ENCODE measurements at places on chromosomes 6 and 20. TPM values are rescaled to one million over a fixed set of nuclear protein-coding genes. Genes with fewer than 3 reads are reported as not detected.

GRCh38 chr6:25137480-25137879 is 141.7 kb upstream of the CARMIL1 start:
- peak overlapping the region; percentile 64 for H3K4me3 ChIP-seq
- no peaks in the 10 kb centered on the region for H3K36me3 ChIP-seq
- H3K27ac ChIP-seq: peak overlapping the region; percentile 75
- no peaks in the 10 kb centered on the region for H3K27me3 ChIP-seq
- peaks cover 7% of the 10 kb centered on the region for H3K4me1 ChIP-seq

BCAS4 gene
- 1.9 TPM for total RNA-seq

TRIM10 gene
- 0.10 TPM for total RNA-seq

GRCh38 chr20:59810449-59811187 is 122.8 kb downstream of the SYCP2 start:
- H3K27me3 ChIP-seq: no peaks in the 10 kb centered on the region
- DNase-seq: no peak
- H3K4me1 ChIP-seq: no peaks in the 10 kb centered on the region
- no peaks in the 10 kb centered on the region for H3K36me3 ChIP-seq
- H3K27ac ChIP-seq: no peak overlapping the region

- H3K4me3 ChIP-seq: no peak overlapping the region
- H3K36me3 ChIP-seq: no peaks in the 10 kb centered on the region
- no peak for DNase-seq
- H3K27ac ChIP-seq: no peak overlapping the region
- no peaks in the 10 kb centered on the region for H3K4me1 ChIP-seq
Observed at GRCh38 chr20:45153752-45154151, 20.9 kb upstream of the PI3 start.

DNA sequence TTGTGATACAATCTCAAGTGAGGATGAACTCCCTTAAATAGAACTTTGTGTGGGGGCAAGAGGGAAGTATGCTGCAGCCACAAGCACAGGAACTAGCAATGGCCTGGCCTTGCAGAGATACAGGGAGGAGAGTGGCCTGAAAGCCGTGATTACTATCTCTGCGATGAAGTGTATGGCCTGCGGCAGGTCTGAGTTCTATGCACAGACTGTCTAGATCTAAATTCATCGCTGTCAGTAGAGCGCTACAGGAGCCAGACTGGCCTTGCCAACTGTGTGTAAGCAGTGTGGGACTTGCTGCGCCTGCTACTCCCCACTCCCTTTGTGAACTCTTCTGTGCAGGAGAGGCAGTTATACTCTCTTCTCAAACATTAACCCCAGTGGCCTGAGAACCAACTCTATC is 997.0 kb downstream of the GRIK2 start:
- H3K4me3 ChIP-seq: no peak overlapping the region
- no peak for DNase-seq
- no peaks in the 10 kb centered on the region for H3K4me1 ChIP-seq
- H3K36me3 ChIP-seq: no peaks in the 10 kb centered on the region
- H3K27ac ChIP-seq: no peak overlapping the region
- no peaks in the 10 kb centered on the region for H3K27me3 ChIP-seq

BANF2 gene
- not detected for total RNA-seq

- H3K27me3 ChIP-seq: no peaks in the 10 kb centered on the region
- H3K4me3 ChIP-seq: no peak overlapping the region
- no peaks in the 10 kb centered on the region for H3K4me1 ChIP-seq
Observed at GRCh38 chr6:21393441-21394165, 199.9 kb upstream of the SOX4 start.

DNA sequence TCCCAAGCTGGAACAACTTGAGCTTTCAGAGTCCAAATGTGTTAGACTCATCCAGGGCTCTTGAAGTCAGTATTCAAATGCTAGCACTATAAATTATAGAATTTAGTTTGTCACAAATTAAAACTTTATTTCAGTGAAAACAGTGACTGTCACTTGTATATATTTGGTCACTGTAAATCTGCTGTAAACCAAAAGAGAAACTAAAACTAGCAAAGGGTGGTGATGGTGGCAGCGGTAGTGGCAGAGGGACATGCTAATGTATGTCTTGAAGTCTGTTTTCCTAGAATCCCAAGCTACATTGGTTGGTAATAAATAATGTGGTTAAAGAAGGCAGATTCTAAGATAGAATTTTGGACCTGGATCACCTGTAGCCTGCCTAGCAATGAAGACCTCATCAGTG is 140.4 kb upstream of the CENPW start:
- H3K4me1 ChIP-seq: no peaks in the 10 kb centered on the region
- no peak for DNase-seq
- H3K27me3 ChIP-seq: no peaks in the 10 kb centered on the region
- no peak overlapping the region for H3K27ac ChIP-seq

GRCh38 chr20:36461600-36462439 is 79.5 kb upstream of the MYL9 start:
- H3K27ac ChIP-seq: peak overlapping the region; percentile 100
- H3K36me3 ChIP-seq: no peaks in the 10 kb centered on the region
- H3K27me3 ChIP-seq: no peaks in the 10 kb centered on the region
- peaks cover 43% of the 10 kb centered on the region for H3K4me1 ChIP-seq

HCRTR2 gene
- not detected for total RNA-seq

DNA sequence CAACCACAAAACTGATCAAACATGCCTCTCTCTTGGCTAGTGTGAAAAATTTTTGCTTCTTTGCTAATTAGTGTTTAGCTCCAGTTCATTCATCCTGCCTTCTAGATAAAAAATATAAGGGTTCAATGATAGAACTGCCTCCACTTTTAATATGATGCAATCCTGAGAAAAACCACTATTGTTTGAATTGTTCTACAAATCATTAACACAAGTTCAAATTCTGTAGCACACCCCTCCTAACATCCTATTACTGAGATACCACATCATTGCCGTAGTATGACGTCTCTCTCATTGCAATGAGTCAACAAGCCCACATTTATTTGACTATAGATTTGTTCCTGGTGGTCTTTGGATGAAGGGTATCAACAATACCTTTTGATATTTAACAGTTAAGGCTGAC is 365.8 kb upstream of the OPRM1 start:
- no peaks in the 10 kb centered on the region for H3K27me3 ChIP-seq
- no peaks in the 10 kb centered on the region for H3K36me3 ChIP-seq
- DNase-seq: no peak
- no peak overlapping the region for H3K27ac ChIP-seq

SLC17A9 gene
- total RNA-seq: 0.89 TPM

GRCh38 chr20:57753332-57754164 is 43.7 kb upstream of the PMEPA1 start:
- H3K4me1 ChIP-seq: peaks cover 9% of the 10 kb centered on the region
- DNase-seq: no peak
- H3K36me3 ChIP-seq: no peaks in the 10 kb centered on the region
- no peak overlapping the region for H3K4me3 ChIP-seq
- no peak overlapping the region for H3K27ac ChIP-seq

TRIM40 gene
- not detected for total RNA-seq

DNA sequence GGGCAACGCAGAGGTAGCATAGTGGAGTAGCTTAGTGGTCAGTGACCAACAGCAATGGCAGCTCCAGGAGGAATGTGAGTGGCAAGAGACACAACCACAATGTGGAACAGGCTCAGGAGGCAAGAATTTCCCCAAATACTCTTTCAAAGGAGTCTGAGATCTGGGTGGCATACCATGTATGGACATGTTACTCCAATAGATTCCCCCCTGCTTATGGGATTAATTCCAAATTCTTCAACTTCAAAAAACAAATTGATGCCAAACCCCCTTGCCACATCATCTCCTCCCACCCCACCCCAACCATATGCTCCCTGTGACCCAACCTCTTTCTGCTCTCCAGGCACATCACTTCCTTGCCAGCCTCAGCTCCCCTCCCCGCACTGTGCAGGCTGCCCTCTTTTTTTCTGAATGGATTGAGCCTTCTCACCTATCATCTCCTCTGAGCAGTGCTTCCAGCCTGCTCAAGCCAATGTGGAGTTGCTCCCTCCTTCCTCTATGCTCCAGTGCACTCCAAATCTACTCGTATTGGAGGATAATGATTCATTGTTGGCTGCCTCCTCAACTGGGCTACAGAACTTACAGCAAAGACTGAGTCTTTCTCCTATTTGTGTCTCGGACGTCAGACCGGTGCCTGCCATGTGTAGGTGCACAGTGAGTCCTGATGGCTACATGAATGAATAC is 93.0 kb upstream of the CEP85L start:
- H3K4me1 ChIP-seq: peaks cover 53% of the 10 kb centered on the region
- H3K27ac ChIP-seq: peak overlapping the region; percentile 81
- no peaks in the 10 kb centered on the region for H3K27me3 ChIP-seq
- DNase-seq: peak; percentile 28

VWA7 gene
- total RNA-seq: 7.2 TPM
